Activated CD8-positive, alpha-beta memory T cell treated with anti-CD3 and anti-CD28 coated beads for 4 hours (primary cell): ENCODE measurements at places on chromosomes 2 and 18.

- no peak for DNase-seq
Observed at GRCh38 chr2:175832866-175833265, 169.2 kb downstream of the LNPK start.

GRCh38 chr2:42435628-42436027 is 58.2 kb downstream of the KCNG3 start:
- no peak for DNase-seq

DNA sequence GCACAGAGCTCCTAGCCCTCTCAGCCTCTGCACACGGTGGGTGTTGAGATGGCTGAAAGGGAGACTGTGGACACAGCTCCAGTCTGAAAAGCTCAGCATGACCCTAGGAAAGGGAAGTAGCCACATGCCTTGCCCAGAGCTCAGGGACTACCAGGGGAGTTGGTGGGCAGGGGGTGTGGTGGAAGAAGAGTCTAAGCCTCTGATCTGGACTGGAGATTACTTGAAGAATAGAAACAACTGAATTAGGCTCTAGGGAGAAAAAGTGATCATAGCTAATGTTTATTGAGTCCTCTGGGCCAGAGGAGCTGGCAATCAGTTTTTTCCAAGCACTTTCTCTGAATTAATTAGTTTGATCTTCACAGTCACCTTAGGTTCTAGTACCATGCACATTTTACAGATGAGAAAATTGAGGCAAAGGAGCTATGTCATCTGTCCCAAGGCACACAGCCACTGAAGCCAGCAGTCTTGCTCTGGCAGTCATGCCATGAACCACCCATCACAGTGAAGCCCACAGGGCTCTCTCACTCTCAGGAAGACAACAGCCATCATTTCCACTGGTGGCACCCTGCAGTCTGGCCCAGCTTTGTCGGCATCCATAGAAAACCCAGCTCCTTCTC is 10.3 kb downstream of the SDC1 start:
- no peak for DNase-seq

- no peak for DNase-seq
Observed at GRCh38 chr18:8293184-8293583, 316.1 kb upstream of the RAB12 start.

DNA sequence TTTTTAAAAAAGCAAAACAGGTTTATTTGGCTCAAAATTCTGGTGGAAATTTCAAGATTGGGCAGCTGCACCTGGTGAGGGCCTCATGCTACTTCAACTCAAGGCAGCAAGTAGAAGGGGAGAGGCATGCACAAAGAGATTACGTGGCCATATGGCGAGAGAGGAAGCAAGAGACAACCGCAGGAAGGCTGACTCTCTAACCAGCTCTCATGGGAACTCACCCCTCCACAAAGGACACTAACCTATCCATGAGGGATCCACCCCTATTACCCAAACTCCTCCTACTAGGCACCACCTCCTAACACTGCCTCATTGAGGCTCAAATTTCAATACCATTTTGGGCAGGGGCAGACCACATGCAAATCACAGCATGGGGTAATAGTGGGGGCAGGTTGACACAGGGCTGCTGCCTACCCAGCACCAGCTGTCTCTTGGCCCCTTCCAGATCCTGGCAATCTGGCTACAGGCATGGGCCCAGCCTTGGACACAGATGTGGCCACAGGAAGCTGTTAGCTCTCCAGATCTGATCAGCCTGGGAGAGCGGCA is 2.0 kb upstream of the CAPN10 start:
- no peak for DNase-seq

- no peak for DNase-seq
Observed at GRCh38 chr2:221464971-221465370, 107.1 kb downstream of the EPHA4 start.

DNA sequence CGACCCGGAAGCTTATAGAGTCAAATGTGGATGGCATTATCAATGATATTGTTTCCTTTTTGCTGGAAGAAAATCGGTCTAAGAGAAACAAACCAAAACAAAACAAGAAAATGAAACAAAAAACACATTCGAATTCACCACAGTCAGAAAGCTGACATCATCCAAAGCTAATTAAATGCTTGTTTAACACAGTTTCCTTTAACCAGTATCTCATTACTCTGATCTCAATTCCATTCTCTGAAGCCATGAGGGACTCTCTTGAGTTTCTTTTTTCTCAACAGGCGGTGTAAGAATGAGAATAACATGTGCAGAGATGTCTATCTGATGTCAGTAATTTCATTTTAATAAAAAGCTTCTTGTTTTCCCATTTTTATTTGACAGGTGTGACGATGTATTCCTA is 1448.3 kb upstream of the DDX18 start:
- DNase-seq = no peak

GRCh38 chr2:217247476-217247875 is 387.6 kb upstream of the TNP1 start:
- no peak for DNase-seq

DNA sequence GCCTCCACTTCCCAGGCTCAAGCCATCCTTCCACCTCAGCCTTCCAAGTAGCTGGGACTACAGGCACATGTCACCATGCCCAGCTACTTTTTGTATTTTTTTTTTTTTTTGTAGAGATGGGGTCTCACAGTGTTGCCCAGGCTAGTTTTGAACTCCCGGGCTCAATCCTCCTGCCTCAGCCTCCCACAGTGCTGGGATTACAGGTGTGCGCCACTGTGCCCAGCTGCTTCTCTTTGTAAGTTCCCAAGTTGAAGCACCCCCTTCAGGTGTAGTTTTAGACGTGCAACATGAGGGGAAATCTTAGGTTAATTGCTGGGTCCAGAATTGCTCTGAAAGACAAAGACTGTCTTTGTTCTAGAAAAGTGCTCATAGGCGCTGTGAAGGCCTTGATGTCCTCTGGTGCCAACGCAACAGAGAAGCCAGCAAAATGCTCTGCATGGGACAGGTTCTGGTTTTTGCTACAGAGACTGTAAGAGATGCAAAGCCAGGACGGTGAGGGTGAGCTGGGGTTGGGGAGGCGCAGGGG is 46.6 kb downstream of the RRM2 start:
- no peak for DNase-seq

DNA sequence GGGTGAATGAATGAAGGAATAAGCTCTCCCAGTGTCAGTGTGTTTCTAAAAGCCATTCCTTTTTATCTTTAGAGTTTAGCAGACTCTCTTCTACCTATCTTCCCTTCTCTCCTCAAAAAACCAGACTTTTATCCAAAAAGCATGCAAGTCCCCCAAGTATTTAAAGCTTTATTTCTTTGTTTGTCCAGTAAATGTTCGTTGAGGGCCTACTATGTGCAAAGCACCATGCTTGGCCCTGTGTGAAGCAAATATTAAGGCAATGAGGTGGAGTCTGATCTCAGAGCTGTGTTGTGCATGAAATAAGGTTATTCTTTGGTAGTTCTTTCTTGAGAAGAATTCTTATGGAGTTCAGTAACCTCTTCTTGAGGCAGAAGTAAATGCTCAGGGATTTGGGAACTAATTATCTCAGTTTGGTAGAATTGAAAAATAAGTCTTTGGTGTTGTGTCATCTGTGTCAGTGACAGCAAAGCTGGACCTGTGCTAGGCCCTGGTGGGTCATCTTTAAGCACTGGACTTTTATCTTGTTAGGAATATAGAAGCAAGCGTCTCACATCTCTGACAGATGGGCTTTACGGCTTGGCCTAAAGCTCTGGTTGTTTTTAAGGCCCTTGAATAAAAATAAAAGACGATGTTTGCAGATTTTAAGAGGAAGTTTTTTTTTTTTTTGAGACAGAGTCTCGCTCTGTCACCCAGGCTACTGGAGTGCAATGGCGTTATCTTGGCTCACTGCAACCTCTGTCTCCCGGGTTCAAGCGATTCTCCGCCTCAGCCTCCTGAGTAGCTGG is 28.1 kb upstream of the CASP10 start:
- no peak for DNase-seq

- no peak for DNase-seq
Observed at GRCh38 chr2:127235082-127235702, 15.1 kb upstream of the CYP27C1 start.

GRCh38 chr2:169110916-169111315 is 41.6 kb downstream of the DHRS9 start:
- DNase-seq = no peak

- DNase-seq = no peak
Observed at GRCh38 chr2:180122874-180123273, 115.8 kb upstream of the CWC22 start.

DNA sequence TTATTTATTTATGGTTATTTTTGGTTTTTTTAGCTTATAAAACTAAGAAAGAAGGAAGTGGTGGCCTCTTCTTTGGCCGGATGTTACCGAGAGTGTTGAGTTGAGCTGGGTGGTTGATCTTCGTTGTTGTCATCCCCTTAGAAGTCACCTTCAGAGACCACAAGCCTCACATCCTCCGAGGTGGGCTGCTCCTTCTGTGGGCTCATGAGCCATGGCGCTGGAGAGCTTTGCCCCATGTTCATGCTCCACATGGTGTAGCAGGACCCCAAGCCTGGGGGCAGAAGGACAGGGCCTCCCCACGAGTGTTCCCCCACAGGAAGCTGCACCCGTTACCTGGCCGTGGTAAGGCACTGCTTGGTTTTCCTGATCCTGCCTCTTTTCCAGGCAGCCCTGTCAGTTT is 23.4 kb downstream of the SNTG2 start:
- DNase-seq = no peak

DNA sequence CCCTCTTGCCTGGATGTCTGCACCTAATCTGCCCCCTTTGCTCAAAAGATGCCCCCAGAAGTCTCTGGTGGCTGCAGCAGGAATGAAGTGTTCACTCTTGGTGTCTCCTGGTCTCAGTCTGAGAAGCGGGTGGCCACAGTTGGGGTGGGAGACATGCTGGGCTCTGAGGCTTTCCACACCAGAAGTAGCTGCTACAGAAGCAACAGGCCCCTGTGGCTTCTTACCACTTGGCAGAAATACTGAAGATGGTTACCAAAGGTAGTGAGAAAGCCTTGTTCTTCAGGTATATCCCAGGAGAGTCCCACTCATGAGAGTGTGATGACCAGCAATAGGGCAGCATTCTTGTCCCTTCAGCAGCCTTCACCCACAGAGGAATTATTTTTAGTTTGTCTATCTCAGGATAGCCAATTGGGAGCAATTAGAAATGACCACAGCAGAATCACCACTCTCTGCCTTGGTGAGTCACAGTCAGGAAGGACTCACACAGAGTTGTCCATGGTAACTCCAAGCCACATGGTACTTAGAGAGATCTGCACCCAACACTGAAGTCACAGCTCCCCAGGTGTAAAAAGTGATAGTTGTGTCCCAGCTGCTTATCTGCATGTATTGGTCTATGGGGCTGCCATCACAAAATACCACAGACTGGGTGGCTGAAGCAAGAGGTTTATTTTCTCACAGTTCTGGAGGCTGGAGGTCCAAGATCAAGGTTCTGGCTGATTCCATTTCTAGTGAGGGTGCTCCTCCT is 169.8 kb upstream of the ID2 start:
- no peak for DNase-seq

GRCh38 chr2:45570671-45571334 is 40.3 kb downstream of the SRBD1 start:
- DNase-seq = no peak

GRCh38 chr2:85786865-85787264 is 33.1 kb downstream of the ATOH8 start:
- no peak for DNase-seq

GRCh38 chr2:191593622-191594385 is 84.1 kb upstream of the NABP1 start:
- DNase-seq = no peak

DNA sequence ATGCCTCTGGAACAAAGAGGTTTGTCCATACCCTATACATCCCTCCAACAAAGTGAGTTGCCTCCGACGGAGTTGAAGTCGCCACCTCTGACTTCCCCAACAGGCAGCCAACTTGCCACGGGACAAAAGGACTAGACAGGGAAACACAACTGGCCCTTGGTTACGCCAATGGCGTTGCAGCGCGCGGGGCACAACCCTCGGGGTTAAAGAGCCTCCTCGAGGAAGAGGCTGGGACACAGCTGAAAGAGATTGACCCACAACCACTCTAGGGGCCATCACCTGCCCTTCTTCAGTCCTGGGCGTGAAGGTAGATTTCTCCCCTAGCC is 545 bp downstream of the GTF3C2 start:
- DNase-seq = peak; percentile 6

DNA sequence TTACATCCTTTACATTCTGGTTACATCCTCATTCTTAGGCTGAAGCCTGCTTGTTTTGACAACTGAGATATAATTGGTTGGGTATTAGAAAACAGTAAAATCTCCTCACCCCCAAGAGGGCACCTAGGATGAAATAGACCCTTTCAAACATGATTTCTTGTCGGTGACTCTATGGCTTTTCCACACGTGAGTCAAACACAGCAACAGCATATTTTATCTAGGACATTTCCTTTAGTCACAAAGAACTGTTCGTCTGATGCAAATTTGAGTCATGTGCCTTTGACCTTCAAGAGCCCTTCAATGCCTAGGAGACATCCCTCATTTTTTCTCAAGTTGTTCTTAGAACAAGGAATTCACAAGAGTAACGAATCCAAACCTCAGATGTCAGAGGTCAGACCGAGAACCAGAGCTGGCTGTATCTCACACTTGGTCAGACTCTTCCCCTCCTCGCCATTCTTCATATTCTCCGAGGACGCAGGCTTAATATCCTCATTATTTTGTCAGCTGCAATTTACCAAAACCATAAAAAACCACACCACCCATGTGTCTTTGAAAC is 60.5 kb upstream of the ALKAL2 start:
- no peak for DNase-seq

GRCh38 chr2:86622519-86623042 is 1.1 kb downstream of the RNF103 start:
- no peak for DNase-seq

DNA sequence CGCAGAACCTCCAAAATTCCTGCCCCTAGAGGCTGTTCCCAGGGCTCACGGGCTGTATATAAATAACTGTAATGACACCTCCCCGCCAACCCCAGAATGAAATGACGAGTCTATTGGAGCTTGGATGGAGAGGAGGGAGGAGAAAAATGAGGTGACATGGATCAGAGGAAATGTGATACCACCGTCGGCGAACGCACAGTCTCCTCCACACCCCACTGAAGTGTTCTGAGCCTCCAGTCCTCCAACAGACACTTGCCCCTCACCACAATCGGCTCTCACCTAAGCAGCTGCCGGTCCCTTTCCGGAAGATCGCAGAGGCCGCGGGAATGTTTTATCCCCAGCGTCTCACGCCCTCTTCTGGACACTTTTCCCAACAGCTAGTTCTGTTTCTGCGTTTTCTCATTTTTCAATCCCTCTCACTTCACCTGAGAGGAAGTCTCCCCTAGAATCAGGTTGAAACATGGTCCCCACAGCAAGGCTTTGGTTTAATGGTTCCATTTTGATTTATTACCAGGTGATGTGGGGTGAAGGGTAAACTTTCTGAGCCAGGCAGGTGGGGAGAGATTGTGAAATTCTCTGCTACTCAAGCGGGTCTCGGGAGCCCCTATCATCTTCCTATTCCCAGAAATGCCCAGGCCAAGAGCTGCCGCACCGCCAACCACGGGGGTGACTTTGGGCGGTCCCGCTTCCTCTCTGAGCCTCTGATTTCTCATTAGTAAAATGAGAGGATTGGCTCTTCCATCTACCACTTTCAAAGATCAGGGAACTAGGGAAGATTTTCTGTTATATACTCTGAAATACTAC is 9.1 kb upstream of the MYO5B start:
- no peak for DNase-seq

- DNase-seq = no peak
Observed at GRCh38 chr2:210955591-210955990, 399.2 kb downstream of the CPS1 start.

- no peak for DNase-seq
Observed at GRCh38 chr2:100483895-100484294, 13.6 kb downstream of the NMS start.
